ENCODE measurements at places on chromosomes 16 and 17. TPM values are rescaled to one million over a fixed set of nuclear protein-coding genes. Genes with fewer than 3 reads are reported as not detected.

DNA sequence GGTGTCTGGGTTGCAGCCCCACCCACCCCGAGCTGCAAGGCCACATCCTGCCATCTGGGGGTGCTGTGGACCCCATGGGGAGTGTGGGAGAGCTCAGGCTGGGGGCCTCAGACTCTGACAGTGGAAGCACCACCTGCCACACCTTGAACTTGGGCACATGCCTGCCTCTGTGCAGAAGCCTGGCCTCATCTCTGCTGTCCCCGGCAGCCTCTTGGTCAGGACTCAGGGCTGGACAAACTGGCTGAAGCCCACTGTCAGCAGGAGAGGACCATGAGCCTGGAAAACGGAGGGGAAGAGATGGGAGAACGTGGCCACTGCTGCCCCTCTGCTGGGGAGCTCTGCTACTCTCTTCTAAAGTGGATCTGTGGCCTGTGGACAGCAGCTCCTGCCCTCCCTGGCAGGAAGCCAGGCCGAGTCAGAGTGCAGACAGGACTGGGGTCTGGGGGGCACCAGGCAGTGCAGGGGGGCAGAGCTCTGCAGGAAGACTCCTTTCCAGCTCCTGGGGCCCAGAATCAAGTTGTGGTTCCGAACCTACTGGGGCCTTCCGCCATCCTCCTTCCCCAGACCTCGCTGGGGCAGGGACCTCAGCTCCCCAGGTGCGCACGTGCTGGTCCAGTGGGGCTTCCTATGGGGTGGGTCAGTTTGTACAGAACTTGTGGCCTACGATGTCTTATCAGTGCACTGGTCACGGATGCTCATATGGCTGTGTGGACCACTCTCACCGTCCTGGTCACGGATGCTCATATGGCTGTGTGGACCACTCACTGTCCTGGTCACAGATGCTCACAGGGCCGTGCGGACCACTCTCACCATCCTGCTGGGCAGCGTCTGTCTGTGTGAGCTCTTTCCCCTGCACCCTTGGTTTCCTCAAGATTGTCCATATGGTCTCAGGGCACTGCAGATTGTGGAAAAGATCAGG, 207.7 kb downstream of the LAT start:
- no peak for DNase-seq

GRCh38 chr17:75683583-75683982, 16.4 kb downstream of the SAP30BP start:
- DNase-seq = no peak

DNA sequence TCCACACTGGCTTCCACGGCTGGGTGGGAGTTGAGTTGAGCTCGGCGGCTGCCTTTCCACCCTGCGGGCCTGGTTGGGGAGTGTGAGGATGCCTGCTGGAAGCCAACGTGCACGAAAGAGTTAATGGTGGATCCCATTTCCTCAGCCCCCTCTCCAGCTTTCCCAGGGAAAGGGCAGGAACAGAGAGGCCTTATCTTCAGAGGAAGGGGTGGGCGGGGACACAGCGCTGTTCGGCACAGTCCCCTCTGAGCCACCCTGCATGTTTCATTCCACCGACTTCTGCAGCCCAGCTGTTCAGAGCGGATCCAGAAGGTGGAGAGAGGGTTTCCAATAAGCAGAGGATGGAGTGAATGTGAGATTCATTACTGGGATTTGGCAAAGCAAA, 295.3 kb downstream of the SEC14L1 start:
- DNase-seq = no peak

DNA sequence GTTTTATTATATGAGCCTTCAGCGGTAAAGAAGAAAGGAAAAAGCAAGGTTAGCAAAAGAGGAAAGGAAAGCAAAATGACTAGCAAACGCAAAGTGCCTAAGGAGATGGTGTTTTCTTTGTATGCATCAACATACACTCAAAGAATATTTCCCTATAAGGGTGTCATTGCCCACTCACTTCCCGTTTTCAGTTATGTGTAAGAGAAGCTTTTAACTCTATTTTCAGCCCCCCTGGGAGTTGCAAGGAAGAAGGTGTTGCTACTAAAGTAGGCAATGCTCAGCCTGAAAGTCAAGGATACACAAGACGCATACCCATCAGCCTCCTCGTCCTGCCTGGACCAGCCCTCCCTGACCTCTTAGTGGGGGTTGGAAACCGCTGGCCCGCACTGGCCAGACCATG, 267.7 kb upstream of the ZFHX3 start:
- DNase-seq = no peak

The PYDC1 gene
- polyA plus RNA-seq = 5.9 TPM

The TMED6 gene
- not detected for polyA plus RNA-seq
